ENCODE measurements at places on chromosomes 1 and 21.

DNA sequence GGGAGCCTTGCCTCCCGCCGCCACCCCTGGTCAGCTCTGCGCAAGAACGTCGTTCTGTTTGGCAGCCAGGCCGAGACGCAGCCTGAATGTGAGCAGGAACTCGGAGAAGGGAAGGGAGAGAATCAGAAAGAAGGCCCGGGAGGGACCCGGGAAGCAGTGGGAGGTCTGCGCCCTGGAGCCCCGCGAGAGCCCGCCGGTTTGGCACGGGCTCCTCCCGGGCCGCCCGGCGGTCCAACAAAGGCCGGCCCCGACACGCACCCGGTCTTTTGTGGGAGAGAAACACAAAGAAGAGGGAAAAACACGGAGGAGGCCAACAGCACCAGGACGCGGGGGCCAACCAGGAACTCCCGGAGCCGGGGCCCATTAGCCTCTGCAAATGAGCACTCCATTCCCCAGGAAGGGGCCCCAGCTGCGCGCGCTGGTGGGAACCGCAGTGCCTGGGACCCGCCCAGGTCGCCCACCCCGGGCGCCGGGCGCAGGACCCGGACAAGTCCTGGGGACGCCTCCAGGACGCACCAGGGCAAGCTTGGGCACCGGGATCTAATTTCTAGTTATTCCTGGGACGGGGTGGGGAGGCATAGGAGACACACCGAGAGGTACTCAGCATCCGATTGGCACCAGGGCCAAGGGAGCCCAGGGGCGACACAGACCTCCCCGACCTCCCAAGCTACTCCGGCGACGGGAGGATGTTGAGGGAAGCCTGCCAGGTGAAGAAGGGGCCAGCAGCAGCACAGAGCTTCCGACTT is 2.7 kb upstream of the OLIG2 start:
- no peak overlapping the region for H3K4me3 ChIP-seq
- H3K36me3 ChIP-seq, result no peaks in the 10 kb centered on the region
- H3K4me1 ChIP-seq, result peaks cover 12% of the 10 kb centered on the region
- no peak for DNase-seq

DNA sequence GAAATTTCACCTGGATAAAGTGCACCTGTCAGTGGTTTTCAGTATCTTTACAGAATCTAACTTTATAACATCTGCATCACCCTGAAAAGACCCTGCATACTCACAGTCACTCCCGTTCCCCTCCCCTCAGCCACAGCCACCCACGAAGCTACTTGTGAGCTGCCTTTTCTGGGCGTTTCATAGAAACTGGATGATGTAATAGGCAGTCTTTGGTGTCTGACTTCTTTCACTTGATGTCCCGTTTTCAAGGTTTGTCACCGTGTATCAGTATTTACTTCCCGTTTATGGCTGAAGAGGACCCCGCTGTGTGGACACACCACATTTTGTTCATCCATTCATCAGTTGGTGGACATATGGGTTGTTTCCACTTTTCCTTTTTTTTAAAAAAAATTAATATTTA is 47.8 kb upstream of the LRRC3 start:
- H3K4me1 ChIP-seq, result no peaks in the 10 kb centered on the region
- no peak overlapping the region for H3K4me3 ChIP-seq
- peaks cover 2% of the 10 kb centered on the region for H3K36me3 ChIP-seq
- no peak overlapping the region for H3K27ac ChIP-seq
- H3K27me3 ChIP-seq, result peaks cover 11% of the 10 kb centered on the region

- no peaks in the 10 kb centered on the region for H3K36me3 ChIP-seq
- H3K27ac ChIP-seq, result no peak overlapping the region
- H3K4me1 ChIP-seq, result no peaks in the 10 kb centered on the region
- H3K4me3 ChIP-seq, result no peak overlapping the region
- DNase-seq, result no peak
Measured at GRCh38 chr1:240152611-240153297, 61.1 kb downstream of the FMN2 start.

DNA sequence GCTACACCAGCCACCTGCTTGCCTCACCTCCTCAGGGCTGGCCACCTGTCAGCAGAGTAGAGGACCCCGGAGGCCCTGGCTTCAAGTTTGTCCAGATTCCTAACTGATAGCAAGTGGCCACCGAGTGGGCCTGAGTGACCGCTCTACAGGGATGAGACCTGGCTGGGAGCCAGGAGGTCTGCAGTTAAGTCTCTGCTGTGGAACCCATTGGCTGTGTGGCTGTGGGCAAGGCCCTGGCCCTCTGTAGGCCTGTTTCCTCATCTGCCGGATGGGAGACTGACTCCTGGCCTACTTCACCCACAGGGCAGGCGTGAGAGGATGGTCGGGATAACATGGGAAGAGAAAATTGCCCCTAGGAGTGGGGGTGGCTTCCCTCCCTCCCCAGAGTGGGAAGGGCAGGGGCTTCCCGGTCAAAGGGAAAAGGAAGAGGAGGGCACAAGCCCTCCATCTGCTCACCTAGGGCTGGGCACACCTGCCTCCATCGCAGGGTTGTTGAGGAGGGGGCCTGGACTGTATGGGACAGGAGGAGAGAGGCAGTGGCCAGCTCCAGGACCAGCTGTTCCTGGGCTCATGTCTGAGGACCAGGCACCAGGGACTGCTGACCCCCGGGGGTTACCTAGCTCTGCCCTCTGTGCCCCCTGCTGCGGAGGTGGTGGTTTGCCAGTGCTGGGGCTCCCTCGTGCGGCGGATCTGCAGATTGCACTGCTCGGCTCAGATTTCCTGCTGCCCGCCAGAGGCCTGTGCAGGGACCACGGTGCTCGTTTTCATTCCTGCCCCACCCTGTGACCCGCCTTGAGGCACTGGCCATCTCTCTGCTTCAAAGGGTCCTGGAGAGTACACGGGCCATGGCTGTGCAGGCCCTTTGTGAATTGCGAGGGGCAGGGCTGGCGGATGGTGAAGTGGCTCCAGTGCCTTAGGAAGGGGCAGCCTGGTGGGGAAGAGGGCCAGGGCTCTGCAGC is 9.1 kb upstream of the MTFR1L start:
- H3K36me3 ChIP-seq, result peaks cover 14% of the 10 kb centered on the region
- no peaks in the 10 kb centered on the region for H3K4me1 ChIP-seq
- no peak overlapping the region for H3K4me3 ChIP-seq

- peaks cover 8% of the 10 kb centered on the region for H3K4me1 ChIP-seq
- H3K4me3 ChIP-seq, result no peak overlapping the region
- DNase-seq, result no peak
- H3K36me3 ChIP-seq, result no peaks in the 10 kb centered on the region
Measured at GRCh38 chr1:24915816-24916602, 14.1 kb downstream of the RUNX3 start.

- no peaks in the 10 kb centered on the region for H3K36me3 ChIP-seq
- no peaks in the 10 kb centered on the region for H3K27me3 ChIP-seq
- no peak for DNase-seq
- peak overlapping the region; percentile 83 for H3K27ac ChIP-seq
- H3K4me1 ChIP-seq, result peaks cover 50% of the 10 kb centered on the region
Measured at GRCh38 chr1:93659822-93660503, 21.7 kb downstream of the BCAR3 start.

DNA sequence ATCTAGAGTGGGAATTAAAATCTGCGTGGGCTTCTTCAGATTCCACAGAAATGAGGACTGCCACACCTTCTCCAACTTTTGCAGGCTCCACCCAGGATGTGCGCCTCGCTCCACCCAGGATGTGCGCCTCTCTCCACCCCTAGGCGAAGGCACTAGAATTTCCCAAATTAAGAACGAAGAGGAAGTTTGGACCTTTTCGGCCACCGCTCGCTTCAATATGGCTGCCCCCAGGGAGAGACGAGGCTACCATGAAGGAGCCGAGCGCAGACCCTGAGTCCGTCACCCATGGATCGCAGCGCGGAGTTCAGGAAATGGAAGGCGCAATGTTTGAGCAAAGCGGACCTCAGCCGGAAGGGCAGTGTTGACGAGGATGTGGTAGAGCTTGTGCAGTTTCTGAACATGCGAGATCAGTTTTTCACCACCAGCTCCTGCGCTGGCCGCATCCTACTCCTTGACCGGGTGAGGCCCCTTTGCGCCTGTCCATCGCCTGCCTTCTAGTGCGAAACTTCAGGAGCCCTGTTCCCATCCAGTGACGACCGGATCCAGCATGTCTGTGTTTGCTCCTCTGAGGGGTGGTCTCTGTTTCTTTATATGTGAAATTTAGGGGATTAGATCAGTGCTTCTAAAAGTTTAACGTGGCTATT is at the start of the genes CRYZ and TYW3:
Gene CRYZ, minus strand, starts transcription at position 91 of the 644 bp plus-strand sequence. CDS start 8,229 bp downstream, outside the sequence.
Gene TYW3, plus strand, starts transcription at position 193 of the 644 bp plus-strand sequence. Its CDS starts 93 bp downstream, at position 286.
- H3K4me3 ChIP-seq, result peak within 1 kb of the TSS; percentile 89
- H3K27me3 ChIP-seq, result no peaks in the 10 kb centered on the region
- peak within 1 kb of the TSS; percentile 97 for H3K27ac ChIP-seq
- peak; percentile 39 for DNase-seq

DNA sequence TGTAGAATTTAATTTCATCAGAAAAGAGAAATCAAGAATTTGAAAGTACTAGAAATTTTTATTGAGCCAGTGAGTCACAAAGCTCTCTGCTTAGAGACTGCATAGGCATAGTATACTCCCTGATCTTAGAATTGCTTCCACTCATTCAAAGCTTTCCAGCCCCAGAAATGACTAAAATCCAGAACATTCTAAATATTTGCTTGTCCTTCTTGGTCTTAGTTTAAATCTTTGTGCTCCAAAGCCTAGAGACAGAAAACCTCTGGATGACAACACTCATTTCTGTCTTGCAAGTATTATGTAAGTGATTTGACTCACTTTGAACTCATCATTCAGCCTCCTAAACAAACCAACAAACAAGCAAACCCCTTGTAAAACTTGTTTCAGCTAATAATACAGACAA is 74.2 kb downstream of the PTPRC start:
- H3K36me3 ChIP-seq, result no peaks in the 10 kb centered on the region
- H3K4me1 ChIP-seq, result no peaks in the 10 kb centered on the region
- H3K4me3 ChIP-seq, result no peak overlapping the region
- H3K27me3 ChIP-seq, result no peaks in the 10 kb centered on the region
- DNase-seq, result no peak

GRCh38 chr1:22711071-22711470 is 432 bp downstream of the EPHB2 start:
- H3K27ac ChIP-seq, result no peak overlapping the region
- H3K27me3 ChIP-seq, result no peaks in the 10 kb centered on the region
- H3K4me3 ChIP-seq, result no peak overlapping the region
- no peak for DNase-seq
- H3K4me1 ChIP-seq, result peaks cover 57% of the 10 kb centered on the region
- no peaks in the 10 kb centered on the region for H3K36me3 ChIP-seq

- H3K4me1 ChIP-seq, result peaks cover 48% of the 10 kb centered on the region
- DNase-seq, result no peak
- H3K36me3 ChIP-seq, result no peaks in the 10 kb centered on the region
Measured at GRCh38 chr1:93616996-93617669, 64.5 kb downstream of the BCAR3 start.

DNA sequence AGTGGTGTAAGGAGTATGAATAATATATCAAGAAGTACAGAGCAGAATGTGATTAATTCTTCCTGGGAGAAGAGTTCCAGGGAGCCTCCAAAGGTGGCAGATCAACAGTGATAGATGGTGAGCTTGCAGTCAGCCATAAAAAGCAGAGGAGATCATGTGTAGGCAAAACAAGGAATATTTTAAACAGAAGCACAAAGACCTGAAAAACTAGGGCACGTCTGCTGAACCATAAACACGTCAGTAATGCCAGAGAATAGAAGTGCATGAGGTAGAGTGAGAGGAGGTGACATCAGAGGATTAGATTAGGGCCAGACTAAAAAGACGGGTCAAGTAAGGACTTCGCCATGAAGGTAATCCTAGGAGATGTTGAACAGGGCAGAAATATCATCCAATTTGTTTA is 151.8 kb downstream of the EIF4G3 start:
- H3K4me1 ChIP-seq, result peaks cover 28% of the 10 kb centered on the region
- peak overlapping the region; percentile 54 for H3K27ac ChIP-seq
- no peaks in the 10 kb centered on the region for H3K27me3 ChIP-seq
- peaks cover 17% of the 10 kb centered on the region for H3K36me3 ChIP-seq
- H3K4me3 ChIP-seq, result no peak overlapping the region
- no peak for DNase-seq

GRCh38 chr1:172376431-172376830 is 44.1 kb upstream of the C1orf105 start:
- no peaks in the 10 kb centered on the region for H3K36me3 ChIP-seq
- DNase-seq, result no peak
- H3K4me3 ChIP-seq, result no peak overlapping the region

GRCh38 chr1:31727195-31727594 is 23.4 kb upstream of the COL16A1 start:
- DNase-seq, result no peak
- peaks cover 4% of the 10 kb centered on the region for H3K27me3 ChIP-seq
- H3K4me3 ChIP-seq, result no peak overlapping the region
- H3K27ac ChIP-seq, result no peak overlapping the region
- no peaks in the 10 kb centered on the region for H3K36me3 ChIP-seq

DNA sequence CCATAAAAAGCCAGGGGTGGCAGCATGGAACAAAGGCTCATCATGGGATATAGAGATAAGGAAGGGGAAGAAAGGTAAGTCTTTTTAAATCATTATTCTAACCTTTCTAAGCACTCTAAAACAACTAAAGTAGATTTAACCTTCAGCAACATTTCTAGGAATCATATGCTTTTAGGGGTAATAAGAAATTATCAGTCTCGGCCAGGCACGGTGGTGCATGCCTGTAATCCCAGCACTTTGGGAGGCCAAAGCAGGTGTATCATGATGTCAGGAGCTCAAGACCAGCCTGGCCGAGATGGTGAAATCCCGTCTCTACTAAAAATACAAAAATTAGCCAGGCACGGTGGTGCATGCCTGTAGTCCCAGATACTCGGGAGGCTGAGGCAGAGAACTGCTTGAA is 20.3 kb upstream of the PHTF1 start:
- DNase-seq, result no peak
- peaks cover 13% of the 10 kb centered on the region for H3K36me3 ChIP-seq
- peaks cover 11% of the 10 kb centered on the region for H3K4me1 ChIP-seq
- no peak overlapping the region for H3K4me3 ChIP-seq
- H3K27me3 ChIP-seq, result no peaks in the 10 kb centered on the region
- no peak overlapping the region for H3K27ac ChIP-seq

DNA sequence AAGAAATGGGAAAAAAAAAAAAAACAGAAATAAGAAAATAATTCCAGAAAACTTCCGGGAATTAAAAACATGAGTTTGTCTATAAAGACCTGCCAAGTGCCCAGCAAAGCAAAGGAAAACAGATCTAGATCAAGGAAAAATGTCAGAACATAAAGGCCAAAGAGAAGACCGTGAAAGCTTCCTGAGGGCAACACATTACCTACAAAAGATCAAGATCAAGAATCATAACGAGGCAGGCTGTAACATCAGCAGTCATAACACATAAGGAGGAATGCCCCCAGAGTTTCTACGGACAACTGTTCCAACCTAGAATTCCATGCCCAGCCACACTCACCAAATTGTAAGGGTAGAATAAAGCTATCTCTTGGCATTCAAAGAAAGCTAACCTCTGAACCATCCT is 3.8 kb downstream of the CCSAP start:
- no peak for DNase-seq
- no peak overlapping the region for H3K4me3 ChIP-seq
- H3K4me1 ChIP-seq, result peaks cover 17% of the 10 kb centered on the region
- H3K27ac ChIP-seq, result no peak overlapping the region

- H3K4me3 ChIP-seq, result no peak overlapping the region
- peaks cover 10% of the 10 kb centered on the region for H3K36me3 ChIP-seq
- H3K4me1 ChIP-seq, result peaks cover 10% of the 10 kb centered on the region
- no peak for DNase-seq
- no peaks in the 10 kb centered on the region for H3K27me3 ChIP-seq
Measured at GRCh38 chr1:174976436-174977108, 23.2 kb upstream of the CACYBP start.

- H3K27ac ChIP-seq, result no peak overlapping the region
- no peaks in the 10 kb centered on the region for H3K36me3 ChIP-seq
- DNase-seq, result no peak
Measured at GRCh38 chr1:240232530-240232929, 140.8 kb downstream of the FMN2 start.

GRCh38 chr1:18799454-18799853 is 60.0 kb downstream of the TAS1R2 start:
- H3K4me3 ChIP-seq, result no peak overlapping the region
- no peak overlapping the region for H3K27ac ChIP-seq
- DNase-seq, result no peak
- H3K4me1 ChIP-seq, result peaks cover 4% of the 10 kb centered on the region
- H3K27me3 ChIP-seq, result peaks cover 6% of the 10 kb centered on the region
- no peaks in the 10 kb centered on the region for H3K36me3 ChIP-seq

Measured in mesothelial cell of epicardium (in vitro differentiated cells).